A549 (cell line): ENCODE measurements at places on chromosomes 2 and 18.

GRCh38 chr2:3659447-3660432, 1.7 kb downstream of the ALLC start:
- no peak for DNase-seq

DNA sequence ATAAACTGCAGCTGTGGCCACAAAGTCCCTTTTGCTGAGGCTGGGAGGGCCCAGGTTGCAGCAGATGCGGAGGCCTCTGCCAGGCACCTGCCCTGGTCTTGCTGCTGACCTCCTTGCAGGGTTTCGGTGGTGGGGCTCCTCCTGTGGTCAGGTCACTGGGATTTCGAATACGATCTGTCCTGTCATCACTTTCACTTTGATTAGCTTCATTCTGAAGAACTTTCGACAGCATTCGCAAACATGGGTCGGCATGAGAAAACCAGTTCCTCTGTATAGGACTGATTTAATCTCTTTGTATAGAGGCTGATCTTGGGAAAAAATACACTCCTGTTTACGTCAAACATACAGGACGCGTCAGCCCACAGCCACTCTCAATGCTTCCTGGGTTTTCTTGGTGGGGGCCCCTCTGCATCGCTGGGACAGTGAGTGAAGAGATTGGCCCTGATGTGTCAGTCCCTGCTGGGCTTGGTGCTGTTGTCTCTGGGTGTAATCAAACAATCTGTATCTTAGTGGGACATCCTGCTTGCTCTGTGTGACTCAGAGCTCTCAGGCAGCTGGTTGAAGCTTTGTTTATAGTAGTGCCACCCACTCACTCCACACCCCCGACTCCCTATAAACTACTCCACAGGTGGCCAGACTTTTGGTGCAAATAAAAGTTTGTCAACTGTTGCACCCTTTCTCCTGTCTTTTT, 209.4 kb upstream of the CXCR4 start:
- no peak for DNase-seq

- DNase-seq, result no peak
These were observed 173.8 kb upstream of the SALL3 start for GRCh38 chr18:78805840-78806239.

- DNase-seq, result no peak
These were observed 457.4 kb upstream of the DSEL start for GRCh38 chr18:67973916-67974315.

- DNase-seq, result no peak
These were observed 139.4 kb downstream of the FAM210A start for GRCh38 chr18:13587001-13587400.

GRCh38 chr2:18311420-18312195, 248.8 kb downstream of the RDH14 start:
- peak; percentile 23 for DNase-seq

DNA sequence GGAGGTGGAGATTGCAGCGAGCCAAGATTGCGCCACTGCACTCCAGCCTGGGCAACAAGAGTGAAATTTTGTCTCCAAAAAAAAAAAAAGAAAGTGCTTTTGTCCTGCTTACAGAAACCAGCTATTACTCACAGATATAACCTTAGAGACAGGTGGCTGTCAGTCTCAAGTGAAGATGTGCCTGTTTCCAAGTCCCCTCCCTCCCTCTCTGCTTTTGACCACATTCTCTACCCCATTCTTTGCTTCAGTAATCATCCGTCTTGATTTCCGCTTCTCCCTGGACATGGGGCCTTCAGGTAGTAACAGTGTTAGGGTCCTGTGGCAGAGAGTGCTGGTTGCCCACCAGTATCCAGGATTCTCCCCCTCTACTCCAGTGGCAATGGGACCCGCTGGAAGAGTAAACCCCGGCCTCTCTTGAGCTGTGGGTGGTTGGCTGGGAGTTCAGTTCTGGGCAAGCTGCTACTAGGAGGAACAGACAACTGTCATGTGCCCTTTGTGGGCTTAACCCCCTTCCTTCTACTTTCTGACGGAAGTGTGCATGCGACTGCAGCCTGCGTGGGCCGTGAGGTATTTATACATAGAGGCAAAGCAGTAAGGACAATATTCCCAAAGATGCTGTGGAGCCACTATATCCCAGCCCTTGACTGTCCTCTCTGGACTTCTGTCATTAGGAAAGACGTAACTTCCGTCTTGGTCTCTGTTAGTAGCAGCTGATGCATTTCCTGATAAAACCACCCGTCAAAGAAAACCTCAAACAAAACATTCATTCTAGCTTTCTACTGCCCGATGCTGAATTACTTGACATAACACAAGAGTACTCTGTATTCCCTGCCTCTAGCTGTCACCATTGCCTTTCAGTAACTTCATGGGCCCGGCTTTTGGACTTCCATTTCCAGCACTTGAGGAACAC, 17.8 kb downstream of the PDCL3 start:
- DNase-seq, result no peak
